ENCODE measurements at places on chromosomes 1 and 21. TPM values are rescaled to one million over a fixed set of nuclear protein-coding genes. Genes with fewer than 3 reads are reported as not detected.

HMGCS2 gene
- 0.87 TPM for total RNA-seq

ARHGEF10L gene
- 2.6 TPM for total RNA-seq

RNF186 gene
- not detected for total RNA-seq

SIM2 gene
- 2.3 TPM for total RNA-seq

GJB3 gene
- not detected for total RNA-seq

CD1E gene
- total RNA-seq = not detected

Measured in H4 (cell line).